ENCODE measurements at places on chromosomes 16 and 17.

GRCh38 chr17:44623070-44623725 is 33.1 kb upstream of the MEIOC start:
- no peak for DNase-seq

DNA sequence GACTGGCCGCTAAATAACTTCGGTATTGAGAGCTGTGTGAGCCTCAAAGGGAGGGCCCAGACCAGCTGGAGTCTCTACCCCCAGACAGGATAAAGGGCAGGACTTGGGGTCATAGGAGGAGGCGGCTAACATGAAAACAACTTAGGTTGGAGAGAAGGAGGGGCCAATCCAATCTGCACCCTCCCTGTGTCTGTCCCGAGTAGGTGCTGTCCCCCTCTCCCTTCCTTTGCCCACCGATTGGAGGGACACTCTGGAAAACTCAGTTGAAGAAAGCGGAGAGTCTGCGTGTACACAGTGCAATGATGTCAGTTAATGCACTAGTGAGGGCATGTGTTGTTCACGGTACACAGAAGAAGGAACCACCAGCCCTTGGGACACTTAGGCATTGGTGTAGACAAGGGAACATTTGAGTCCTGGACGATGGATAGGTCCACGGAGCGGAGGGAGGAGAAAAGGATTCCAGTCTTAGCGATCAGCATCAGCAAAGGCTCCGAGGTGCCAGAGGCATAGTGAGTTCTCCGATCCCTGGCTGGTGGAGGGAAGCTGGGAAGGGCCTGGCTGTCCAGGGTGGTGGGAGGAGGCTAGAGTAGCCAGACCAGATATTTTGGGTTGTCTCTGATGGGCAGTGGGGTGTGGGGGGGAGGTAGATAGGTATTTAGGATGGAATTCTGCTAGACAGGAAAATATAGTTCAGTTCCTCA is 761 bp downstream of the NOL3 start:
- DNase-seq, result no peak

- DNase-seq, result peak; percentile 73
Measured at GRCh38 chr17:66713533-66714042, 121.3 kb upstream of the CACNG5 start.

- DNase-seq, result no peak
Measured at GRCh38 chr16:81283044-81283443, 31.7 kb upstream of the GAN start.

GRCh38 chr17:28598389-28598788 is 436 bp downstream of the SPAG5 start:
- no peak for DNase-seq

DNA sequence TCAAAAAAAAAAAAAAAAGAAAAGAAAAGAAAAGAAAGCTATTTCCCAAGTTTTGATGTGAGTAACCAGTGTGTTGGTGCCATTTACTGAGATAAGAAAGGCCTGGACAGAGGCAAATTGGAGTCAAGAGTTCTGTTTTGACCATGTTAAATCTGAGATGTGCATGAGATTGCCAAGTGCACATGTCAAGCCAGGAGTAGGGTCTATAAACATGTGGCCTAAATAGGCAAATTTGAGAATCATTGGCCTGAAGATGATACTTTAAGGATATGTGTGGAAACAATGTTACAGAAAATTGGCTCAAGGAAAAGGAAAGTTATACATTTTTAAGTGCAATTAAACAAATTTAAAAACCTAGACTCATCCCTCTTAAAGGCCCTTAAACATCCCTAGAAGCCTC is 15.3 kb upstream of the SMG1 start:
- DNase-seq, result no peak

DNA sequence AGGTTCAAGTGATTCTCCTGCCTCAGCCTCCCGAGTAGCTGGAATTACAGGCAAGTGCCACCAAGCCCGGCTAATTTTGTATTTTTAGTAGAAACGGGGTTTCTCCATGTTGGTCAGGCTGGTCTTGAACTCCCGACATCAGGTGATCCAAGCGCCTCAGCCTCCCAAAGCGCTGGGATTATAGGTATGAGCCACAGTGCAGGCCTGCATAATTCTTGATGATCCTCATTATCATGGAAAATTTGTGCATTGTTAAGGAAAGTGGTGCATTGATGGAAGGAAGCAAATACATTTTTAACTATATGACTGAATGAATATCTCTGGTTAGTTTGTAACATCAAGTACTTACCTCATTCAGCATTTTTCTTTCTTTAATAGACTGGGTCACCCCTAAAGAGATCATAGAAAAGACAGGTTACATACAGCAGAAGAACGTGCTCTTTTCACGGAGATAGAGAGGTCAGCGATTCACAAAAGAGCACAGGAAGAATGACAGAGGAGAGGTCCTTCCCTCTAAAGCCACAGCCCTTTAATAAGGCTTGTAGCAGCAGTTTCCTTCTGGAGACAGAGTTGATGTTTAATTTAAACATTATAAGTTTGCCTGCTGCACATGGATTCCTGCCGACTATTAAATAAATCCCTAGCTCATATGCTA is 38.1 kb downstream of the RND2 start:
- no peak for DNase-seq

DNA sequence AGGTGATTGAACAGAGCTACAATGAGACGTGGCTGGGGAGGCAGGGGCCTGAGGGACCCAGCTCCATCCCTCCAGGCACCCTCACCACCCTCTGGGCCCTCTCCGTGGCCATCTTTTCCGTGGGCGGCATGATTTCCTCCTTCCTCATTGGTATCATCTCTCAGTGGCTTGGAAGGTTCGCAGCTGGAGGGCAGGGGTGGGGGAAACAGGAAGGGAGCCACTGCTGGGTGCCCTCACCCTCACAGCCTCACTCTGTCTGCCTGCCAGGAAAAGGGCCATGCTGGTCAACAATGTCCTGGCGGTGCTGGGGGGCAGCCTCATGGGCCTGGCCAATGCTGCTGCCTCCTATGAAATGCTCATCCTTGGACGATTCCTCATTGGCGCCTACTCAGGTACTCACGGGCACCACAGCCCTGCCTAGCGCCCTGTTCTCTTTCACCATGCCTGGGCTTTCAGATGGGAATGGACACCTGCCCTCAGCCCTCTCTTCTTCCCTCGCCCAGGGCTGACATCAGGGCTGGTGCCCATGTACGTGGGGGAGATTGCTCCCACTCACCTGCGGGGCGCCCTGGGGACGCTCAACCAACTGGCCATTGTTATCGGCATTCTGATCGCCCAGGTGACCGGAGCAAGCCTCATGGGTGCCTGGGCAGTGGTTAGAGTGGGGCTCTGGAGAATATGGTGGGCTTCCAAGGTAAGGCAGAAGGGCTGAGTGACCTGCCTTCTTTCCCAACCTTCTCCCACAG is 2.1 kb downstream of the SLC2A4 start:
- no peak for DNase-seq

- DNase-seq, result no peak
Measured at GRCh38 chr16:71843572-71843971, 2.2 kb upstream of the ATXN1L start.

- DNase-seq, result no peak
Measured at GRCh38 chr17:35586569-35587073, 501 bp upstream of the AP2B1 start.

GRCh38 chr16:21162661-21163151 is 4.2 kb downstream of the LDAF1 start:
- no peak for DNase-seq

GRCh38 chr17:76720941-76721340 is 5.5 kb downstream of the JMJD6 start:
- no peak for DNase-seq

- peak; percentile 15 for DNase-seq
Measured at GRCh38 chr17:46782250-46782953, 36.1 kb downstream of the WNT3 start.

DNA sequence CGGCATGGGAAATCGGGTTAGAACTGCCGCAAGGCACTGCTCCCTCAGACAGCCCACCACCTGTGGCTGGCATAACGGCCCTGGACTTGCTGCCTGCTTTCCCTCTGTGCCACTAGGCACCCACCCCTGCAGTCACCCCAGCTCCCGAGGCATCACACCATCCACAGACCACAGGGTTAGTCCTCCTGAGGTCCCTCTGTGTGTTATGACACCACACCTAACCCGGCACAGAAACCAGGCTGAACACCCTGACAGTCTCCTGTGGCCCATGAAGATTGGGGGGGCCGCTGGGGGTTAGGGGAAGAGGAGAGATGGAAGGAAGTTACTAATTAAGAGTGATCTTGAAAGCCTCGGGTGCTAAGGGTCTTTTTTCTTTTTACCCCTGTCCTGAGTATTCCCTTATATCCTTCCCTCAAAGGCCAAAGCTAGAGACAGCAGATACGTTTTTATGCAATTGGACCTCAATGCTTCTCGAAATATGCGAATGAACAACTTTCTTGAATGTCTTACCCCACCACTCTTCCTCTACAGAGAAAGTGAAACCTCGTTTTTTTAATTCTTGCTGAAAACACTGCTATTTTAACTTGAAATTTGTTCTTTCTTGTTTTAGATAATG is 7.0 kb downstream of the CYTH1 start:
- peak; percentile 88 for DNase-seq

- peak; percentile 57 for DNase-seq
Measured at GRCh38 chr16:4529085-4530060, 9.2 kb downstream of the CDIP1 start.

DNA sequence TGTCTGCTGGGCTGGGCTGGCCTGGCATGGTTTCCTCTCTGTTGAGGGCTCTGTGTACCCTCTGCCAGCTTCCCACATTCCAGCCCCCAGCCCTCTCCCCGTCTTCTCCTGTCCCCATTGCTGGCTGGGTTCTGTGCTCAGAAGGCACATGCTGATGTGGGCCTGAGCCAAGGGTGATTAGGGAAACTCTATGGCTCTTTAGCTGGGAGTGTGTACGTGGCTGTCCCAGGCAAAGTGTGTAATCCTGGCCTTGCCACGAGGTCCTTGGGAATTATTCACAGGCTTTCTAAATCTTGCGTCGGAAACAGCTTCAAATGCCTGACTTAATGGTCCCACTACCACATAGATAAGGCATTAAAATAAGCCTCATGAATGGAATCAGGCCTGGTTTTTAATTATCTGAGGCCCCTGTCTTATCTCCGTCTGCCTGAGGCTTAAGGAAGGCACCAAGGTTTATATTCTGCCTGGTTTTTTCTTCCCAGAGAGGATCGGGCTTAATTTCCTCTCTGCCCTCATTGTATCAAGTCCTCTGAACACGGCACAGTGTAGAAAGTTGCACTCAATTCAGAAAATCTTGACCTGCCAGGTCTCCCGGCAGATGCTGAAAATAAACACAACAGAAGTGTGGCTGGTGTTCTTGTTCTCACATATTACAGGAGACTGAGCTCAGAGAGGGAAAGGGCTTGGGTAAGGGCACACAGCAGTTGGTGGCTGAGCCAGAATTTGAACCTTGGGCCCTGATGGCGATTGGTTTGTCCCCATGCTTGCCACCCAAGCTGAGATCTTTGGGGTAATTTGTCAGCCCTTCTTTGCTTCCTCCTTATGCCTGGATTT is 52.9 kb upstream of the LGALS9 start:
- no peak for DNase-seq

DNA sequence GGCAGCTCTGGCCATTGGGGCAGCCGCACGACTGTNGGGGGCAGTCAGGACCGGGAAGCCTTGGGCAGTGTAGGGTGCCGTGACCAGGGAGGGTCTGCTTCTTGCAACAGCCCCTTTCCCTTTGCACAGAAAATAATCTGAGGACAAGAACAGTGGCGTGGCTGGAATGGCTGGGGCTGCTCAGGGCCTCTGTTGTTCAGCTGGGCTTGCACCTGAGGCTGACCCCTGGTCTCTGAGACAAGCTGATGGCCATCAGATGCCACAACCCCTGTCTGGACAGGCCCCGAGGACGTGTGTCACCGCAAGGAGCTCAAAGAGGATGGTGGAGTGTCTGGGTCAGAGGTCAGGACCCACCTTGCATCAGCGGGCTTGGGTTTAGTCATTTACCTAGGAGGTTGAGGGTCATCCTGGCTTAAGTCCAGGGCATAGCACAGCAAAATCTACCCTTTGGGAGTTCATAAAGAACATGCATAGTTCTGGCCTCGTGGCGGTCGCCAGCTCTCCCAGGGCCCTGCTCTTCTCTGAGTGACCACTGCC is 46.9 kb downstream of the METRNL start:
- no peak for DNase-seq

GRCh38 chr17:32798938-32799337 is 78.0 kb downstream of the MYO1D start:
- DNase-seq, result no peak

GRCh38 chr17:4594931-4595684 is 10.8 kb downstream of the SMTNL2 start:
- DNase-seq, result peak; percentile 42

- DNase-seq, result no peak
Measured at GRCh38 chr16:86685076-86685475, 106.7 kb downstream of the FOXL1 start.

GRCh38 chr16:35252356-35252936 is 1793.0 kb downstream of the TP53TG3F start:
- no peak for DNase-seq

- DNase-seq, result no peak
Measured at GRCh38 chr17:77036841-77037381, 103.9 kb upstream of the SEC14L1 start.

DNA sequence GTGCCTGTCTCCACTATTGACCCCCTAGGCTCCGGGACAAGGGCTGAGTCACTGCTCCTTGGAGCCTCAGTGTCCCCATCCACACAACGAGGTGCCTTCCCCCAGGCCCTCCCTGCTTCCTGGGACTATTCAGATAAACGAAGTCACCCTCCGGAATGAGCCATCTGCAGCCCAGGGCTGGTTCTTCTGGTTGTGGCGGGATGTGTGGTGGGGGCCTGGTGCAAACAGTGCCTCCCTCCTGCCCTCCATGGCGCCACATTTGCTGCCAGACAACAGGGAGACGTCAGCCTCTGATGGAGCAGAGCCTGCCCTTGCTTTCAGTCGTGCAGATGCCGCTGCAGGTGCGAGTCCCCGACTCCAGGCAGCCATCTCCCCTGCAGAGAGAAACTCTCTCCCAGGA is 5.1 kb upstream of the KRT16 start:
- DNase-seq, result no peak

DNA sequence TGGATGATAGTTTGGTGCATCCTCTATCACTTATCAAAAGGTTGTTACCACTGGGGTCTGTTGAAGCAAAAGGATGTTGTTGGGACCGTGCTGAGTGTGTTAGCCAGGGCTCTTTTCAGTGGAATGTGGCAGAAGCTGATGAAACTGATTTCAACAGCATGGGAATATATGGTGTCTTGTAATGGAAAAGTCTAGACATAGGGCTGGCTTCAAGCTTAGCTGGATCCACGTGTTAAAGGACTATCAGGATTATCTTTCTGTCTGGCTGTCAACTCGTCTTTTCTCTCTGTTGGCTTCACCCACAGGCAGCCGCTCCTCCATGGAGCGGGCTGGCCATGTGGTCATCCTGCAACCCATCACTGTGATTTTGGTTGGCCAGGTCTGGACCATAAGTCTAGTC is 8.7 kb downstream of the SNX29 start:
- DNase-seq, result no peak

Measured in activated CD4-positive, alpha-beta T cell treated with anti-CD3 and anti-CD28 coated beads, Interleukin-2, Interleukin-6, amounts not matched to agents 100 ng/mL and 50 ng/mL, durations not matched to agents 16 hours and 8 hours (primary cell).